ENCODE measurements at places on chromosomes 7 and 10.

DNA sequence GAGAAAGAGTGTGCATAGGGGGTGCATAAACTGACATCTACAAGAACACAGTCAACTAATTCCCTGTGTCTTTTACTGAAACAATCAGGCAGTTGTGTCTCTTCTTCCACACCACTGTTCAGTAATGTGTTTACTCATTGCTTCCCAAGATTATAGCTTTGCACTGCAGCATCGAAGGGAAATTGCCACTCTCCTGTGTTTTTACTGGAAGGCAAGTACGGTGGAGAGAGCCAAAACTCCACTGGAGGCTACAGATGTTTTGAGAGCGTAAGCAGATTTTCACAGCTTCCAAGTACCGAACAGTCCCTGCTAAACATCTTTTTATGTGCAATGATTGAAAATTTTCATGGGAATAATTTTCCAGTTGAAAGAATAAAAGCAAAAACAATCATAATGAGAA lies 510.5 kb upstream of the AKR1E2 start:
- DNase-seq = no peak

GRCh38 chr10:86970982-86971231 lies 2.6 kb downstream of the ADIRF start:
- DNase-seq = no peak

DNA sequence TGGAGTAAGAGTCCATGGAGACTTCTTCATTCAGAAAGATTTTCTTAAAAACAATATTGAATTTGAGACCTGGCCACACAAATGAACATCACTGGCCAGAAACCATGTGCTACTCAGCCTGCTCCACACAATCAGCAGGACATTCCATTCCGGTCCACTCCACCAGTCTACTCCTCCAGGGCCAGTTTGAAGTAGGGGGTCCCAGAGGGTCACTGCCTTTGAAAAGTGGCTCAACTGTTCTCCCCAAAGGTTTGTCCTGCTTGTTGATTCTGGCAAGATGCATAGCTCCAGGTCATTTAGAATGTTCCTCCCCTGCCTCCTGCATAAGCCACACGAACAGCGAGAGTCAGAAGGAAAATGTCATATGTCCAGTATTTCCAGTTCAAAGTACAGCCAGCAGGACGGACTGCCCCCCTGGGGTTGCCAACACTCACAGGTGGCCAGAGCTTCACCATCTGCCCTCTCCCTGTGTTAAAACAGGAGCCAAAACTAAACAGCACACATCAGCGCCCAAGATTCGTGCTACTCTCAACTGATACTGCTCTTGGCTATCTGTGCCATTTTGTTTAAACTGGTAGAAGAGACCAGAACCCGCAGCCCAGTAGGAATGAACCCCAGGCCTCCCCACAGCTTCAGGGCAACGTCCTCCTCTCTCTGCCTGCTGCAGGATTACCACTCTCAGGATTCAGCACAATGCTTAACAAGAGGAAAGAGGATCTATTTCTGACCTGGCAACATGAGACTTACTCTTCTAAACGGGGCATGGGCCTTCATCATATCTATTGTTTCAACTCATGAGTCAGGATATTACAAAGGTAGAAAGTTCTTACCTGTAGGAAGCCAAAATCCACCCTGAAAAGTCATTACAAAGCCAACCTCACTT lies 11.3 kb downstream of the GRB10 start:
- no peak for DNase-seq

DNA sequence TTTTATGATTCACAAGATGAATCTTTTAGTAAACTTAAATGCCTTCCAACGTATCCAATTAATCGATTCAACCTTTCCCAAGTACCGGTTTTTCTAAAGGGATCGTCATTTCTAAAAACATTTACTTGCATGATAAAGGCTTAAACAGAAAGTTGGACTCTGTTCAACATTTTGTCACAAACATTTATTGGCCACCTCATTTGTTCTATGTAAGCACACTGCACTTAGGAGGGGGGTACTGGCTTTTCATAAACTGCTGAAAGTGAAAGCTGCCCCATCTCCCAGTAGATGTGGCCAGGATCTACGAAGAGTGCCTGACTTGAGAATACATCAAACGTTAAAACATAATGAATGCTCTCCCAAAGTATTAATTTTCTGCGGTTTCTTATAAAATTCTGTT lies 37.3 kb upstream of the LAMB4 start:
- DNase-seq = no peak

DNA sequence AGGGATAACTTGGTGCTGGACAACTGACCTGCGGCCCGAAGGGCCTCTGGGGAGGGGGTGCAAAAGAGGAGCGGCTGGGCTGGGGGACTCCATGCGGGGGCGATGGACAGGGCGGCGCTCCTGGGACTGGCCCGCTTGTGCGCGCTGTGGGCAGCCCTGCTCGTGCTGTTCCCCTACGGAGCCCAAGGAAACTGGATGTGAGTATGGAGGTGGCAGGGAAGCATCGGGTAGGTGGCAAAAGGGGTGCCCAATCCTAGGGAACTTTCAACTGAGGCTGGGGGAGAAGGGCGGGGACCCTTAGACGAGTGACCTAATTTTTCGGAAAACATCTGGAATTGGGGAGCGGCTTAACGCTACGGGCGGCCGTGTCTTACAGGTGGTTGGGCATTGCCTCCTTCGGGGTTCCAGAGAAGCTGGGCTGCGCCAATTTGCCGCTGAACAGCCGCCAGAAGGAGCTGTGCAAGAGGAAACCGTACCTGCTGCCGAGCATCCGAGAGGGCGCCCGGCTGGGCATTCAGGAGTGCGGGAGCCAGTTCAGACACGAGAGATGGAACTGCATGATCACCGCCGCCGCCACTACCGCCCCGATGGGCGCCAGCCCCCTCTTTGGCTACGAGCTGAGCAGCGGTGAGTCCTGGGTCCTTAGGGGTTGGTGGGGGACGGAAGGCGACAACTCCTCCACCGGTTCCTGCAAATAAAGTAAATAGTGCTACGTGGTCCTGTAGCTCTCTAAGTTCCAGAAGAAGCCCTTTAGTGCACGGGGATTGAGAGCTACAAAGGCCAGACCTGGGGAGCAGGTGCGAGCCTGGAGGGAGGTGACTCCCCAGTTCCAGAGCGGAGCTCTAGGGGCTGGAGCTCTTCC lies 622 bp downstream of the WNT16 start:
- DNase-seq = no peak

DNA sequence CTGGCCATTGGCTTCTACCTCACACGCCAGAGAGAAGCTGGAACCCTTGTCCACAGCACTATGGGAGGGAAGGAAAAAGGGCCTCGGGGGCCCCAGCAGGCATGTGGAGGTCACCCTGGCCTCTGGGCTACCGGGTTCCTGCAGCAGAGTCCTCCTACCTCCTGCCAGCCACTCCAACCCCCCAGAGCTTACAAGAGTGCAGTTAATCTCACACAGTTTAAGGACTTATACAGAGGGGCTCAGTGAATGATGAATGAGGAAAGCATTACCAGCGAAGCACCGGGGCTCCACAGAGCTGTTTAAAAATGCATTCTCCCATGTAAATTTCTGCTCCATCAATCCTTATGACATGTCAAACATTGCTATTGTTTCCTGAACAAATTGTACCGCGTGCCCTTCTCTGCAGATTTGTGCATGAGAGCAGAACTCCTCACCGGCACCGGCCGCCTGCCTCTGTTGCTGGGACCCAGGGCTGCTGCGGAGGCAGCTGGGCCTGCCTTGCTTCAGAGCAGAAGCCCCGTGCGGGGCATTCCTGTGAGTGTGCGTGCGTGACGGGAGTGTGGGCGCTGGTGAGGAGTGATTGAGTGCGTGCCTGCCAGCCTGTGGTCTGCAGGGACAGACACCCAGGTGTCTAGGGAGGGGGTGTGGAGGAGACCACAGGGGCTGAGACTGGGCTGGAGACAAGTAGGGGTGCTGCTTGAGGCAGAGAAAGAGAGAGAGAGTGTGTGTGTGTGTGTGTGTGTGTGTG lies 52.8 kb downstream of the C10orf105 start:
- DNase-seq = peak; percentile 22

- DNase-seq = no peak
These were observed 145.4 kb upstream of the SMIM30 start for GRCh38 chr7:113263749-113264148.

- DNase-seq = no peak
These were observed 502.0 kb upstream of the MKI67 start for GRCh38 chr10:128628252-128628651.

GRCh38 chr7:82345886-82346285 lies 97.7 kb downstream of the CACNA2D1 start:
- DNase-seq = no peak

DNA sequence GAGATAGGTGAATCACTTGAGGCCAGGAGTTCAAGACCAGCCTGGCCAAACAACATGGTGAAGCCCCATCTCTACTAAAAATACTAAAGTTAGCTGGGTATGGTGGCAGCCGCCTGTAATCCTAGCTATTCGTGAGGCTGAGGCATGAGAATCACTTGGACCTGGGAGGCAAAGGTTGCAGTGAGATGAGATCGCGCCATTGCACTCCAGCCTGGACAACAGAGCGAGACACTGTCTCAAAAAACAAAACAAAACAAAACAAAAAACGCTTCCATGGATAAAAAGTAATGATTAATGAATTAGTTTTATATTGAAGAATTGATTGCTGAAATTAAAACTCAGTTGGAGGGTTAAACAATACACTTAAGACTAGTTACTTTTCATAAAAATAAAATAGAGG lies 32.3 kb downstream of the KLHDC10 start:
- no peak for DNase-seq

DNA sequence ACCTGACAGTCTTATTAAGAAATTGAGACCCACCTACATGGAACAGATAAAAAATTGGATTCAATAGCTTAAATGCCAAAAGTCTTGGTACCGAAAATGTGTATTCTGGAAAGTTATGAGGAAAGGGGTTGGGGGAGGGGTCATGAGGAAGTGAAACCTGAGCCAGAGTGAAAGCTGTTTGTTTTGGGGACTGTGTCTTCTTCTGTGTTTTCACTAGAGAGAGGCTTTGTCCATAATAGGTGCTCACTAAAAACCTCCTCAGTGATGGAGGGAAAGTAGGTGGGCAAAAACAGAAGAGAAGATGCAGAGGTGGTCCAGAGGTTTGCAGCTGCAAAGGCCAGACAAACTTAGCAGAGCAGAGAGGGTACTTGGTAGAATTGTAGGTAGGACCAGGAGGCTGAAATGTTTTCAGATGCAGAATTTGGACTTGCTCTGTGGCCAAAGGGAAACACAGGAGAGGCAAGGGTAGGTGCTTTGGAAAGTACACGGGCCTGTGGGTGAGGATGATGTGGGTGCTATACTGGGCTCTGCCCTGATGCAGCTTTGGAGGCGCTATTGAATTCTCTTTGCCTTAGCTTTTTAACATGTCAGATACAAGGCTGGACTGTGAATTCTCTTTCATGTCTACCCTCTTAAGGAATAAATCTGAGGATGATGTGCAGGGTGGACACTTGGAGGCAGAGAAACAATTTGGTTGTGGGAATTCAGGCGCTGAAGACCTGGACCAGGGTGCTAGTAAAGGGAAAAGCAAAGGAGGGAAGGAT lies 254.6 kb downstream of the PTEN start:
- no peak for DNase-seq

- no peak for DNase-seq
These were observed 1.1 kb downstream of the KIAA1549 start for GRCh38 chr7:138979988-138980562.

- peak; percentile 27 for DNase-seq
These were observed 26.3 kb upstream of the WDR11 start for GRCh38 chr10:120824881-120825309.

- DNase-seq = no peak
These were observed 67.7 kb downstream of the ELAPOR2 start for GRCh38 chr7:86991771-86992191.

DNA sequence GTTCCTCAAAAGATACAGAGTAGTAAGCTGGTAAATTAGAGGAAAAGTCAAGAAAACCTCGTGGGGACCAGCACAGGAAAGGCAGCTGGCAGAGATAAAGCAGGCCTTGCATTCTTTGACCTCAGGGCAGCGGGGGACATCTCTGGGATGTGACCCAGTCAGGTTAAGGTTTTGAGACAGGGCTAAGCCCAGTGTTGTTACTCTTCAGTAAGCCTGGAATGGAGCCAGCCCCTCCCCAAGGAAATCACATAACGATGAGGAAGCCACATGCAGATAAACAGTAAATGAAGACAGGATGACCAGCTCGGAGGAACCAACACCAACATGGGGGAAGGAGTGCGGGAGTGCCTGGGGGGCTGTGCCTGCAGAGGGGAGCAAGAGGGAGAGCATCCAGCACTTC lies 99.6 kb downstream of the JAZF1 start:
- DNase-seq = no peak

DNA sequence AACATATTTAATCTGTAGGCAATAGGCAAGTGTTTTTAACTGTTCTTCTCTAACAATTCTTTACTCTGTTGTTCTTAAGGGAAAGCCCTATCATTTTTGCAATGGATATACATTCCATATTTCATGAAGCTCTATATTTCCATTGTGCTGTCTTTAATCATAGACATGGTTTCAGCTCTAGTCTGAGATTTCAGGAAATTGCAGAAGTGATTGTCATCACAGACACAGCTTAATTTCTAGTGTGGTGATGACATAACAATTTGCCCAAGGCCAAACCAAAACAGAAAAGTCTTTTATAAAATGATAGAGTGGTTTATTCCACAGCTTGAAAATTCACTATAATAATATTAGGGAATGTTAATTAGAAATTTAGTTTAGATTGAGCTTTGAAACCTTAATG lies 494.1 kb upstream of the SEMA3A start:
- no peak for DNase-seq

- no peak for DNase-seq
These were observed 18.7 kb downstream of the DKK1 start for GRCh38 chr10:52332815-52333214.

DNA sequence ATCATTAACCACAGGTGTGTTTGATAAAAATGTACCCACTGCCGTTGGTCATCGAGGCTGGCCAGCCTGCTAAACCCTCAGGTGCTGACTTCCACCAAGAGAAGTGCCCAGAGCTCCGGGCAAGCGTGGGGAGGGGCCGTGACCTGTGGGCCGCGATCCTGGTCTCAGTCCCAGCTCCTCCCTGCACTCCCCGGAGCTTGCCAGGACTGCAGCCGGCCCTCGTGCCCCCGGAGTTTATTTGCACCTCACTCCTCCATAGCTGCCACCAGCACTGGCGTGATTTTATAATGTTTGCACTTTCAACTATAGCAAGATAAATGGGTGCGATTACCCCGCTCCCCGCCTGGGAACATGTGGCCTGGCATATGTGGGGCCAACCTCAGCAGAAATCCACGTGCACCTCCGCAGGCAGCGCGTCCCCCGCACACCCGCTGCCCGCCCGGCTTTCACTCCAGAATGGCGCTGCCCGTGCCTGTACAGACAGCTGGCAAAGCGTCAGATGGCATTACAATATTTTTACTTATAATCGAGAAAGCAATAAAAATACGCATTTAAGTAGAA lies 30.8 kb downstream of the UNCX start:
- no peak for DNase-seq
